ENCODE measurements at places on chromosomes 5 and 9.
A peak's percentile ranks its signal among the peaks of the same experiment; 100 is the strongest.

- DNase-seq: no peak
Observed at GRCh38 chr5:116013207-116013785, 19.0 kb upstream of the ARL14EPL start.

GRCh38 chr9:75163764-75164163 lies 75.5 kb downstream of the OSTF1 start:
- no peak for DNase-seq

DNA sequence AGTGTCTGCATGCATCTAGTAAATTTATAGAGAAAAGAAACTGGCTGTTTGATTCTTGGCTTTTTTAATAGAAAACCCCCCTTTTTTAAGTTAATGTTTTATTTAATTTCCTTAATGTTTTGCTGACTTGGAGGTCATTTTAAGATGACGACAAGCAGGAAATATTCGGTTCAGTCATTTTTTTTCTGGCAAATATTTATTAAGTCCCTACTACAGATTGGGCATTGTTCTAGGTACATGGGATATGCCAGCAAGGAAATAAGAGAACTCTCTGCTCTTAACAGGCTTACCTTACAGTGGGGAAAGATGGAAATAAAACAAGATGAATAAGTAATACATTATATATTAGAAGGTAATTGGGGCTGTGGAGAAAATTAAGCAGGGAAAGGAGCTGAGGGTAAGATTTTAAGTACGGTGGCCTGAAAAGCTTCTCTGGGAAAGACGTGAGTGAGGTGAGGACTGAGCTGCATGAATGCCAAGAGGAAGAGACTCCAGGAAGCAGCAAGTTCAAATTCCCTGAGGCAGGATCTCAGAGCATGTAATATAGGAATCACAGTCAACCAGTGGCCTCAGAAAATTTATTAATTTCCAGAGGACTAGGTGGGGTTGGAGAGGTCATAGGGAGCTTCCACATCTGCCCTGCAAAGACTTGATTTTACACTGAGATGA lies 316.0 kb upstream of the DAP start:
- DNase-seq: no peak

DNA sequence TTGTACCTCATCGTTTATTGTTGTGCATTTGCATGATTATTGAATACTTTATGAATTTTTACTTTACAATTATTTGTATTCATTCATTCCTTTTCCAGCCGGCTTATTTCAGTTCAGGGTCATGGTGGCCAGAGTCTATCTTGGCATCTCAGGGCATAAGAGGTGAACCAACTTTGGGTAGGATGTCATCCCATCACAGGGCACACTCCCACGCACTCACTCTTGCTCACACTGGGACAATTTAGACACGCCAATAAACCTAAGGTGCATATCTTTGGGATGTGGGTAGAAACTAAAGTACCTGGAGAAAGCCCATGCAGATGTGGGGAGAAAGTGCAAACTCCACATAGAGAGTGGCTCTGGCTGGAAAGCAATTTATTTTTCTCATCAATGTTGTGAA lies 158.1 kb upstream of the MAST4 start:
- no peak for DNase-seq

DNA sequence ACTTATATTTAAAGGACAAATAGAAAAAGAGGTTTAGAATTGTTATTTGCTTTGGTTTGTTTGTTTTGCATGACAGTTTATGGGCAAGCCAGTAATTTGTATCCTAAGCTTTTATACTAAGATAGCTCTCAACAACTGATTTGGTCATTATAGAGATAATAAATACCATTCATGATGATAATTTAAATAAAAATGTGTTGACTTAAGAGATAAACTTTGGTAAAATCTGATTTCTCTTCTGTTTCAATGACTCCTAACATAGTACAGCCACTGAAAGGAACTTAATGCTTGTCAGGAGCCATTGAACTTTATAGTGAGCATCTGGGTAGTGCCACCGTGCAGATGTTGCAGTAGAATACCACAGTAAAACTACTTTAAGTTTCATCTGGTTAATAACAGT lies 160.7 kb upstream of the ACOT12 start:
- DNase-seq: no peak

GRCh38 chr9:109331353-109331752 lies 10.5 kb upstream of the EPB41L4B start:
- no peak for DNase-seq

- no peak for DNase-seq
Observed at GRCh38 chr5:40223884-40224402, 455.8 kb upstream of the PTGER4 start.

GRCh38 chr9:133950629-133951111 lies 41.5 kb downstream of the VAV2 start:
- no peak for DNase-seq

GRCh38 chr5:120532835-120533234 lies 68.7 kb downstream of the PRR16 start:
- DNase-seq: peak; percentile 22

- no peak for DNase-seq
Observed at GRCh38 chr9:134209731-134210311, 45.5 kb upstream of the RNU6ATAC start.

DNA sequence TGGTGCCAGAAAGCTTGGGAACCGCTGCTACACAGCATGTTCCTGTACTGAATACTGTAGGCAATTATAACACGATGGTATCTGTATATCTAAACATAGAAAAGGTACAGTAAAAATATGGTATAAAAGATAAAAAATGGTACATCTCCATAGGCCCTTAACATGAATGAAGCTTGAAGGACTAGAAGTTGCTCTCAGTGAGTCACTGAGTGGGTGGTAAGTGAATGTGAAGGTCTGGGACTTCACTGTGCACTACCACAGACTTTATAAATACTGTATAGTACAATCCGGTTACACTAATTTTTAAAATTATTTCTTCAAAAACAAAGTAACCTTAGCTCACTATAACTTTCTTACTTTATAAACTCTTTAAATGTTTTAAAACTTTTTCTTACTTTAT lies 819.9 kb upstream of the GRAMD2B start:
- DNase-seq: no peak

GRCh38 chr9:70679845-70680244 lies 265.4 kb upstream of the KLF9 start:
- no peak for DNase-seq

DNA sequence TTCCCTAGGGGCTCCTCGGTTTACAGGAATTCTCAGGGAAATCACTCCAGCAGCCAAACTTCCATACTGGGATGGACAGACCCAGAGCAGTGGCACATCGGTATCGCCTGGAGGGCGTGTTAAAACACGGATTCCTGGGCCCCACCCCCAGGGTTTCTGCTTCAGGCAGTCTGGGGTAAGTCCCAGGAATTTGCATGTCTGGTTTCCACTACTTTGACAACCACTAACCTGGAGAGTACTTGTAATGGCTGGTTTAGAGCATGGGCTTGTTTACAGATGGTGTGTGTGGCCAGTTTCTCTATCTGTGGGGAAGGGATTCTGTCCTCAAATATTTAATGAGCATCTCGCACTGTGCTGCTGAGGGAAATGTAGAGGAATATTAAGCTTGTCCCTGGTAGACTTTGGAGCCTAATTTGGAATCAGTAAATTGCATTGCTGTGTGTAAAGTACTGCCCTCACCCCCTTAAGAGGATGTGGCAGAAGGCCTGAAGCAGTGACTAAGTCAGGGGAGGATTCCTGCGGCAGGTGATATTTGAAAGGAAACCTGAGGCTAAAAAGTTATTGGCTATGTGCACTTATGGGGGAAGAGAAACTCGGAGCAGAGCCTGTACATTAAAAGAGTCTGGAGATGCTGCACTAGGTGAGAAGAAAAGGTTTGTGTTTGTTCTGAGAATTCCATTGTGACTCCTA lies 18.6 kb upstream of the TJP2 start:
- DNase-seq: no peak

GRCh38 chr5:156147944-156148285 lies 179.0 kb upstream of the SGCD start:
- no peak for DNase-seq

- DNase-seq: no peak
Observed at GRCh38 chr5:149235841-149236240, 35.8 kb upstream of the AFAP1L1 start.

GRCh38 chr5:175895686-175896102 lies 24.3 kb downstream of the CPLX2 start:
- no peak for DNase-seq

DNA sequence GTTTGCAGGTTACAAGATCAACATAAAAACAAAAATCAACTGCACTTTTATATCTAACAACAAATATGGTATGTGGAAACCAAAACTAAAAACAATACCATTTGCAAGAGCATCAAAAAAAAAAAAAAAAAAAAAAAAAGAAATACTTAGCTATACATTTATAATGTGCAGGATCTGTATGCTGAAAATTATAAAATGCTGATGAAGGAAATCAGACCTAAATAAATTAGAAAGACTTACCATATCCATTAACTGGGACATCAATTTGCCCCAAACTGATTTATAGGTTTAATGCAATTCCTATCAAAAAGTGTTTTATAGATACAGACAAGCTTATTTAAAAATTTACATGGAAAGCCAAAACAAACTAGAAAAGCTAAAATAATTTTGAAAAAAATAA lies 60.4 kb upstream of the OTP start:
- DNase-seq: no peak

- no peak for DNase-seq
Observed at GRCh38 chr5:115961381-115962238, 665 bp upstream of the LVRN start.

GRCh38 chr5:35939639-35940038 lies 1.2 kb upstream of the CAPSL start:
- DNase-seq: no peak

- peak; percentile 37 for DNase-seq
Observed at GRCh38 chr5:141843156-141843927, 34.9 kb downstream of the PCDH1 start.

DNA sequence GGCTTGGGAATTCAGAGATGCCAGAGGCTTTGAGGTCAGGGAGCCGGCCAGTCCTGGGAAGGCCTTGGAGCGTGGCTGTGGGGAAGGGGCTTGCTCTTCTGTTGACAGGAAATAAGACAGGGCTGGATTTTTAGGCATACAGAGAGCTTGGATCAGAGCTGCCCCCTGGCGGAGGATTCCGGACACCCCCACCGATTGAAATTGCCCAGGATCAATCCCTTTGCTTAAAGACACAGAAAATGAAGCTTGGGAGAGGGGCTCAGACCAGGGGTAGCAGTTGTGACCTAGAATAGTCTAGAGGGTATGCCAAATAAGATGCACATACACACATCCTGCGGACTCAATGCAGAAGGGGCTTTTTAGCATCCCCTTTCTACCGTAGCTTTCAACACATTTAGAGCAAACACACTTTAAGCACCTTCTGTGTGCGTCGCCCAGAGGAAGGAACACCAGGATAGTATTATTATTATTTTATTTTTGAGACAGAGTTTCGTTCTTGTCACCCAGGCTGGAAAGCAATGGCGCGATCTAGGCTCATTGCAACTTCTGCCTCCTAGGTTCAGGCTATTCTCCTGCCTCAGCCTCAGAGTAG lies 1.7 kb upstream of the NTMT1 start:
- peak; percentile 67 for DNase-seq

DNA sequence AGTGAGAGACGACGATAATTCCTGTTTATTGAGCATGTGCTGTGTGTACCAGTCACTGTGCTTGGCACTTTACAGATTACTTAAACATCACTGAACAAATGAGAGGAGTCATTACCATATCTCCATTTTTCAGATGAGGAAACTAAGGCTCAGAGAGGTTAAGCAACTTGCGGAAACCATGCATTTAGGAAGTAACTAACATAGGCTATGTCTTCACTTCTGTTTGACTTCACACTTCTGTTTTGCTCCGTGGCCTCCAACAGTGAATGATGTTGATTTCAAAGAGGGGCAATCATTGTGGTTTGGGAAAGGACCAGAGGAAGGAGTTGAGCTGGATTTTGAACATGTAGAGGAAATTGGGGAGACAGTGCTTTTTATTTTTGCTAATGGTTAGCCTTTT lies 16.7 kb downstream of the GCNT1 start:
- DNase-seq: no peak

DNA sequence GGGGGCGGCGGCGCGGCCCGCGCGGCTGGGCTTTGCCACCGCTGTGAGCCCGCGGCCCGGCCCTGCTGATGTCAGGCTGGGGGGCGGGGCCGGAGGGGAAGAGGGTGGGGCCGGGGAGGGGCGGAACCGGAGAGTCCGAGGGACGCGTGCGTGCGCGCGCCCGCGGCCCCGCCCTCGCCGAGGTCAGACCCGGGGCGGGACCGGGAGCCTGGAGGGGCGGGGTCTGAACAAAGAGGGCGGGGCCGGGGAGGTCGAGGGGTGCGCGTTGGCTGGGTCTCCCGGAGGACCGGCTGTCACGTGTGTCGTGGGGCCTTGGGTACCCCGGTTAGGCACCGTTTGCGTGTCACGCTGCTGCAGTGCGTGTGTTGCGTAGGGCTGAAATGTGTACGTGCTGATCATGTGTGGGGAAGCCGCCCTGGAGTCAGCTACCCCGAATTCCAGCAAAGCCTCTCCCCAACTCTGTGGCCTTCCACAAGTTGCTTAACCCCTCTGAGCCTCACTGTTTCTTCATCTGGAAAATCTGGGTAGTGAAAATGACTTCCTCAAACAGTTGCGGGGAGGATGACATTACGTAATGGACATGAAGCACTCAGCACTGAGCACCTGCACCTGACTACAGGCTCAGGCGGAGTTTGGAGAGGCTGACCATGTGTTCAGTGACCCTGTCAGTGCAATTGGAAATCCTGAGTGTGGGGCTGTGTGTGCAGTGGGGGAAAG lies at the start of gene RALGDS:
Gene RALGDS, minus strand, starts transcription at position 43 of the 717 bp plus-strand sequence. CDS start 86 bp downstream, outside the sequence.
- peak; percentile 76 for DNase-seq

GRCh38 chr5:135210286-135211055 lies 176.4 kb upstream of the PITX1 start:
- no peak for DNase-seq

- no peak for DNase-seq
Observed at GRCh38 chr9:133904346-133905090, 87.6 kb downstream of the VAV2 start.

- no peak for DNase-seq
Observed at GRCh38 chr5:115686051-115686737, 60.4 kb upstream of the TMED7 start.

DNA sequence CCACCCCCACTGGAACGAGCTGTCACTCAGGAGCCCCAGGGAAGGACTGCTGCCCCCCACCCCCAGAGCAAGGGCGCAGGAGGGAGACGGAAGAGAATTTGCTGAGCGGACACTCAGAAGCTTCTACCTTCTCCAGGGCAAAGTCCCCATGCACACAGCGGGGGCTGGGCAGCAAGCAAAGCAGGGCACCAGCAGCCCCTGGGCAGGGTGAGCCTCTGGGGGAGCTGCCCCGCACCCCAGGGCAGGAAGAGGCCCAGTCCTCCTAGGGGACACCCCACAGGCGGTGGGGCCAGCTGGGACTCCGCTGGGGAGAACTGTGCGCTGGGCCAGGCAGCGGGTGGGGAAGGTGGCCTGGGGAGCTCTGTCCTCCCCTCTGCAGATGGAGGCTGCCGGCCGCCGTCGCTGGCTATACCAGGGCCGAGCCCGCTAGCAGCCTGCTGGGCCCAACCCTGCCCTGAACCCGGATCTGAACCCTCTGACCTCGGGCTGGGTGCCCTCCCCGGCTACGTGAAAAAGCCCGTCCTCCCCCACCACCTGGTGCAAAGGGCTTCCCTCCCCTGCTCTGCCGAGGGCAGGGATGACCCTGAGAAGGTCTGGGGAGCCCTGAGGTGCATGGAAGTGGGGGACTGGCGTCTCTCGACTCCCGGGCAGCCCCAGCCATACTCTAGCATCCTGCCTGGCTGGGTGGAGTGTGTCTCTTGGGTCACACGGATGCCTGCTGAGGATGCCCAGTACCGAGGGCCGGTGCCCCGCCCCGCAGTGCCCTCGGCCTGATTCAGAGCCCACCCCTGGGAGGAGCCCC lies 597 bp upstream of the SLC34A3 start:
- DNase-seq: no peak

GRCh38 chr5:94667937-94668336 lies 49.5 kb downstream of the SLF1 start:
- DNase-seq: no peak
